ENCODE measurements at places on chromosomes 13 and 19.

- DNase-seq, result no peak
Measured at GRCh38 chr19:45211751-45212381, 33.3 kb downstream of the BLOC1S3 start.

DNA sequence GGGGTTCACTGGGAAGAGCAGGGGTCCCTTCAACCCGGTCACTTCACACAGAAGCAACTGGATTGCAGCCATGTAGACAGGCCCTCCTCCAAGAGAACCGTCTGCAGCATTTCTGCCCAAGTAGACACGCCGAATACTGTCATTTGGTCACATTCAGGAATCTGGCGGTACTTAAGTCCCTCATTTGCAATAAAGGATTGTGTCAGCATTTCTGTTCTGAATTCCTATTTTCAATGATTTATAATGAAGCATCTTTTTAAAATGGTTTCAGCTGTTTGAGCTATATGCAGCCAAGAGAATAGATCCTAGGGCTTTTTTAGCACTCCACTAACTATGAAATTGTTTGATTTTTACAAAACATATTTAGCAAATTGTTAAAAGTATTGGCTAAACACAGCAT lies 143.5 kb upstream of the SOX1 start:
- DNase-seq, result no peak

DNA sequence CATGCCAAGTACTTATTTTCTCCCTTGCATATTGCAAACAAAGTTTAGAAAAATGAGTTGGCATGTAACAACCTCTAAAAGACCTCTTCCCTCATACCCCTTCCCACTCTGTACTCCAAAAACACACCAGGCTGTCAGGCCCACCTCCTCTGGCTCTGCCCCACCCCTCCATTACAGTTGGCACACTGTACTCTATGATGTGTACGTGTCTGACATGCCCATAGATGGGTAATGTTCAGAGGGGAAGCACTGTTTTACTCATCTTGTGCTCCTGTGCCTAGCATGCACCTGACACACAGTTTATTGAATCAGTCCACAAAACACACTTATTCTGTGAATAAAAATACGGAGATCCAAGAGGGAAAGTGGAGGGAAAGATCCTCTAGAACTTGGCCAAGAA lies 45.6 kb downstream of the SERPINE3 start:
- no peak for DNase-seq

- DNase-seq, result no peak
Measured at GRCh38 chr13:44471686-44472085, 98.1 kb downstream of the SERP2 start.

- DNase-seq, result no peak
Measured at GRCh38 chr13:23146006-23146405, 34.8 kb upstream of the SGCG start.

DNA sequence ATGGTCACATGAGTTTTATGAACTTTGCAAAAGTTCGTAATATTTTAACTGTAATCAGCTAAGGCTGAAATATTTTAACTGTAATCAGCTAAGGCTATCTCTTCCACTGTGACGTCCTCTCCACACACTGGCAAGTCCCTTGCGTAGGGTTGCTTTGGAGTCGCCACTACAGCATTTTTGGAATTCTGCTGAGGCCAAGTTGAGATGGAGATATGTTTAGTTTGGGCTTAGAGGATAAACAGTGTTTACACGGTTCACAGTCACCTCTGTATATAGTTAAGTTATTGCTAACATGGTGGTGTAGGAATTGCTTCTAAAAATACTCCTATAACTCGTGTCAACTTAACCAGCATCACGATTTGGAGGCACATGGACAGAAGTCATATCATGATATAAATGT lies 143.6 kb upstream of the SERP2 start:
- DNase-seq, result no peak

DNA sequence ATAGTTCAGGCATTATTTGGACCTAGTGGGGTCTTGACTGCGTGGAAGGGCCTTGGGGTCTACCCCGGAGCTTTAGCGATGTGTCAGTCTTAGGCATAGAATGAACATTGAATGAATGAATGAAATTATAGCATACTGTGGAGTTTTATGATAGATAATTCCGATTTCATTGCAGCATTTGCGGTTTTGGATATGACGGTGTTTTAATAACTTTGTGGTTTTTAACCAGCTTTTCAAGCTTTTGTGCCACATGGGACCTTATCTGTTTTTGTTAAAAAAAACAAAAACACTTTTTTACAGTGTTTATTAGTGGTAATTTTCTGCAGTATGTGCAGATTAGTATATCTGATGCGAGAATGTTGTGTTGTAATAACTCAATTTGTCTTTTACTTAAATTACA lies 696 bp downstream of the NUP58 start:
- DNase-seq, result no peak

- DNase-seq, result no peak
Measured at GRCh38 chr19:42281827-42282762, 13.0 kb downstream of the CIC start.

- no peak for DNase-seq
Measured at GRCh38 chr13:111846391-111847159, 220.4 kb upstream of the SOX1 start.

GRCh38 chr19:43664018-43664417 lies 6.0 kb downstream of the PLAUR start:
- no peak for DNase-seq

DNA sequence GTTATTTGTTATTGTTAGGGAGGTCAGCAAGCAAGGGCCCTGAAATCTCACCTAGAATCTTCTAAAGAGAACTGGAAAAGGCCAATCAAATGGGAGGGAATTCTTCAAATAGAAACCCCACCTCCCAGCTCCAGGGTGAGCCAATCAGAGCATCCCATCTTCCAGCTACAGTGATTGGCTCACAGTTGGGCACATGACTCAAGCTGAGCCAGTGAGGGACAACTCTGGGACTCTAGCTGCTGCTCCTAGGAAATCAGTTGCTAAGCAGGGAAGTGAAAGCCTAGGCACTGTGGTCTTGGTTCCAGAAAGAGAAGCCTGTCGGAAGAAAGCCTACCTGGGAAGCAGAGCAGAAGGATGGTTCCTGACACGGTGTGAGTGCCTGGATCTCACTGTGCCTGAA lies 13.4 kb downstream of the TM6SF2 start:
- DNase-seq, result peak; percentile 56

GRCh38 chr13:47135800-47136503 lies 239.1 kb upstream of the HTR2A start:
- DNase-seq, result no peak

- no peak for DNase-seq
Measured at GRCh38 chr19:49793561-49793840, 19.6 kb downstream of the FUZ start.

DNA sequence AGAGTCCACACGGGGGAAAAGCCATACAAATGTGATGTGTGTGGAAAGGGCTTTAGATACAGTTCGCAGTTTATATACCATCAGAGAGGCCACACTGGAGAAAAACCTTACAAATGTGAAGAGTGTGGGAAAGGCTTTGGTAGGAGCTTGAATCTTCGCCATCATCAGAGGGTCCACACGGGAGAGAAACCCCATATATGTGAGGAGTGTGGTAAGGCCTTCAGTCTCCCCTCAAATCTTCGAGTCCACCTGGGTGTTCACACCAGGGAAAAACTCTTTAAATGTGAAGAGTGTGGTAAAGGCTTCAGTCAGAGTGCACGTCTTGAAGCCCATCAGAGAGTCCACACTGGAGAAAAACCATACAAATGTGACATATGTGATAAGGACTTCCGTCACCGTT lies 23.3 kb upstream of the ZNF233 start:
- no peak for DNase-seq

DNA sequence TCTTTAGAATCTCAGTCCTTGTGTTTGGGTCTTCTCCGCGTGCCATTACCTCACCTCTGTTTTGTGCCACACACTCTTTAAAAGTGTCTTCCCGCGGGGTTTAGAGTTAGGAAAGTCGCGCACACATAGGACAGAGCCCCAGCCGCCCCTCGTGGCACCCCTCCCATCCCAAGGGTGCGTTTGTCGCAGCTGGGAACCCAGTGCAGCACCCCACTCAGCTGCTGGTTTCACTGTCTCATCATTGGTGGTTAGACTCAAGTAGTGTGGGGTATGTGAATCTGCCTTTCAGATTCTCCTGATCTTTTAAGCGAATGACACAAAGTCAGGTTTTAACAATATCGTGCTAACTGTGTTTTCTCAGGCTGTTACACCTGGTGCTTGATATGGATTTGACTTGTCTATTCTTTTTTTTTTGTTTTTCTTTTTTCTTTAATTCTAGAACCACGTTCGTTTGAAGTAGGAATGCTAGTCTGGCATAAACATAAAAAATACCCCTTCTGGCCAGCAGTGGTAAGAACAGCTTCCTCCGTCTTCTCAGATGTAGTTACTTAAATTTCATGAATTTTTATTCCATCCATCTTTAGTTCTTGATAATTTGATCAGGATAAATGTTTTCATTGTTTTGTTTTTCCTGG lies 19.5 kb upstream of the NDUFS7 start:
- DNase-seq, result no peak

DNA sequence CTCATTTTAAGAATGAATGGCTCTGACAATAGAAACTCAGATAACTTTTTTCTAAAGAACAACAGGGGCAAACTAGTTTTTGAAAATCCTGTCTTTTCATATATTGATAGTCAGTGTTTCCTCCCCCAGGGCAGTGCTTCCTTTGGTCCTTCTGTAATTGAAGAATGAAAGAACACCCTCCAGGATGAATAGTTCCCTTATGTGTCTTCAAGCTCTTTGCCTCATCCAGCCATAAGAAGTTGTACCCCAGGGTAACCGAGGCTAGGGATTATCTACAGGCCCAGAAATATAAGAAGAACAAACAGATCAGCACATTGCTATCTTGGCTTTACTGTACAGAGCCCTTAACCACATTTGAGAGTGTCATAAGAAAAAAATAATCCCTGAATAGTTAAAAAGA lies 12.1 kb upstream of the ERICH6B start:
- DNase-seq, result no peak

DNA sequence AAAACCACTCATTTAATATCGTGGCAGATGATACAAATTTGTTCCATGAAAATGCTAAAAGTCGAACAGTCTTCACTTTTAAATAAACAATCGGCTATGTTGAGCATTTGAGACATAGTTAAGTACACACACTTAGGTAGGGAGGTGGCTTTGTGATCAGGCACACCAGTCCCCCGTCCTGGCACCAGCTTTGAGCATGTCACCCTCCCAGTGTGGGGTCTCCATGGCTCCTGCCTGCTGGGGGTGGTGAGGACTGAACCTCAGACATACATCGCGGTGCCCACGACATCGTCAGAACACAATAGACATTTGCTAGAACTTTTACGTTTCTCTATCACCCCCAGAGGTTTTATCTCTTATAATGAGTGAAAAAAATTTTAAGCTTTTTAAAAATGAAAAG lies 62.0 kb downstream of the RFX2 start:
- DNase-seq, result no peak

DNA sequence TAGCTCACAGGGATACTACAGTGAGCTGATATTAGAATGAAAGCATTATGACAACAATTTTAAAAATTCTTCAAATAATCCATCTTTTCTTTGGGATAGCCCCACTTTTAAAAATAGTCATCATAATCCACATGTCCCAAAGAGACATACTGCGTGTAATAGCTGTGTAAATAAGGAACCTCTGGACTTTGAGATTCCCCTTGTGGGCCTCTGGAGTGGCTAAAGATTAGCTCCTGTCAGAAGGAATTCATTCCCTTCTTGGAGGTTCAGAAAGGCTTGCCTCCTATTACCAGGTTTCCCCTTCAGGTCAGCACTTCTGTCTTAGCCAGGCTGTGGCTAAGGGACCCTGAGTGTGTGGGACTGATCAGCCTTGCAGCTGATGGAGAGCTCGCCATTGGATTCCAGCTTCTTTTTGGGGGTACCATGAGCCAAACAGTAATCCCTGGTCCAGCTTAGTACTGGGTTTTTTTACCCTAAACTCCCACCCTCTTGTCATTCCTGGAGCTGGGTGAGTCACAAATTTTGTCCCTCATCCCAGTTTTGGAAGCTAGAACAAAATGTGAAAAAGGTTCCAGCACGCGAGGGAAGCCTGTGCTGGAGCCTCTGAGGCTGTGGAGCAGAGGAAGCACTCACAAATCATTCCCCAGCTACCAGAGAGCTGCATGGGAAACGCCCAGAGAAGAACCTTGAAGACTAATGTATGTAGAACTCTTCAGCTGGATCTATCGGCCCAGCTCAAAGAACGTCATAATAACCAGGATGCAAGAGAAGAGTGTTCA lies 96.7 kb downstream of the RNASEH2B start:
- no peak for DNase-seq

GRCh38 chr13:40109351-40109844 lies 453.9 kb downstream of the COG6 start:
- DNase-seq, result no peak

DNA sequence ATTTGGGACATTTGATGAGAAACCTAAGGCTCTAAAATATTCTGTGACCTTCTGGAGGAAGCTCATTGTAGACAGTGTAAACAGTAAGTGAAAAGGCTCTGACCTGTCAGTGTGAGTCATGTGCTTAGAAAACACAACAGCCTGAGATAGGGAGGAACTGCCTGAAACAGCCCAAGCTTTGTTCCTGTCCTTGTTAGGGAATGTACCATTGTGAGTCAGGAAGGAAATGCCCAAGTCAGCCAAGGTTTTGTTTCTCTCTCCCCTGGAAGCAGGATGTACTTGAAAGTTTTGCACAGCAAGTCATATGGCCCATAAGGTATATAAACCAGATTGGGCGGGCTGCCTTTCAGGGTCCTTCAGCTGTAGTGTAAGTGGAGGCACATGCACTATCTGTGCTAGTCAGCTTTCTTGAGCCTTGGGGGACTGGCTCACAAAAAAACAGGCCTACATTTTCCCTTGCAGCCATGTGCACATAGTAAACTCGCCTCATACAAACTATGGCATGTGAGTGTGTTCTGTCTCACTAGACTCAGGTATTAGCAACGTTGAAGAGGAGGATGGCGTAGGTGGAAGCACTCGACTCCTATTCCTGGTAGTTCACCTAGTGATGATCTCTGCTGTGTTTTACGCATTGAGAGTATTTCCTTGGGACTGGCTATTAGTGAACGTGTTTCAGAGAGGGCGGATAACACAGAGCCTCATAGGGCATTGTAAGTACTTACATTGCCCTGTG lies 141.2 kb upstream of the KLHL1 start:
- DNase-seq, result no peak

GRCh38 chr13:113528101-113528812 lies 37.7 kb upstream of the DCUN1D2 start:
- DNase-seq, result no peak

DNA sequence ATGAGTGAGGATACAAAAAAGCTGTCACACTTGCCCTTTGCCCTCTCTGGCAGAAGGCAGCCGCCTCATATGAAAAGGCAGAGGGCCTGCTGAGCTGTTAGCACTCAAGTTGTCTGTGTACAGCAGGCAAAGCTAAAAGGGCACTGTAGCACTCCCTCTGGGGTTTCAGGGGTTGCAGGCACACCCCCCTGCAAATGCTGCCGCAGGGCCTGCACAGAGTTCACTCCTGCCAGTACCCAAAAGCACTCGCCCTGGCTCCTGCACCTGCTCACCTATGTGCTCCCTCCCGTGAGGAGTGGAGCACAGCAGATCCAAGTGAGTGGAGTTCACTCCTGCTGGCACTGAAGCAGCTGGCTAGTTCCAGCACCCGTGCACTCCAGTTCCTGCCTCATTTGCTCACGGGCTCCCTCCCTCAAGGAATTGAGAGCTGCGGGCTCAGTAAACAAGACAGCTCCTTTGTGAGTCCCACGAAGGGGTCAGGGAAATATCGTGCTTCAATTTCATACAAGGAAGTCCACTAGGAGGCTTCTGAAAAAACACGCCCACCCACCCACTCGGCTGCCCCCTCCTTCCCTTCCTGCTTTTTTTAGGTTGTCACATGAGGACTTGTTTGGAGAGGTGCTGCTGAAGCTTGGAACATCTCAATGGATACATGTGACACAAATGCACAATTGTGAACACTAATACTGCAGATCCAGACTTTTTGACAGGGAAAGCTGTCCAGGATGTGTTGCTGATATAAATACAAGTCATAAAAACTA lies 9.9 kb upstream of the RCBTB2 start:
- DNase-seq, result peak; percentile 24
